SW 1271 (cell line): ENCODE measurements at places on chromosomes 16 and 17.

DNA sequence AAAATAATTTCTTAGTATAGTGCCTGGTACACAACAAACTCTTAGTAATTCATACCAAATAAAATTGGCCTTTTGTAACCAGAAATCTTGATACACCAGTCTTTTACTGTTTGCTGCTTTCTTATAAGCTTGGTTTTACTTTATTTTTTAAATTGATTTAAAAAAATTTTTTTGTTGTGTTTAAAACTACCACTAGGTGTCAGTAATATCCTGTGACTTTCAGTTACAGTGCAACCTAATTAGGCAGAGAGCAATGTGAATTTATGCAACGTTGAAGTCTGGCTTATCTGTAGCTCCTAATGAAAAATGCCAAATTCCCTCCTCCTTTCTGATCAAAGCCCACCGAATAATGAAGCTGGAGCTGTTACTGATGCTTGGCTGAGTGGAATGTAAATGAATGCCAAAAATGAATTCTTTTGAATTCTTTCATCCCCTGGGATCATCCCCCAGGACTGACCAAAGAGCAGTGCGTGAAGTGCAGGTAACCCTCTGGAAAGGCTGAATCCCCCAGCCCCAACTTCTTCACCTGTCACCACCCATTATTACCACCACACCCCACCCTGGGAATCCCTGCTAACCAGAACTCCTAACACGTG, 3.8 kb downstream of the ERCC4 start:
- no peak for DNase-seq

- peak; percentile 78 for DNase-seq
These were observed 906 bp downstream of the RBL2 start for GRCh38 chr16:53435066-53435688.

DNA sequence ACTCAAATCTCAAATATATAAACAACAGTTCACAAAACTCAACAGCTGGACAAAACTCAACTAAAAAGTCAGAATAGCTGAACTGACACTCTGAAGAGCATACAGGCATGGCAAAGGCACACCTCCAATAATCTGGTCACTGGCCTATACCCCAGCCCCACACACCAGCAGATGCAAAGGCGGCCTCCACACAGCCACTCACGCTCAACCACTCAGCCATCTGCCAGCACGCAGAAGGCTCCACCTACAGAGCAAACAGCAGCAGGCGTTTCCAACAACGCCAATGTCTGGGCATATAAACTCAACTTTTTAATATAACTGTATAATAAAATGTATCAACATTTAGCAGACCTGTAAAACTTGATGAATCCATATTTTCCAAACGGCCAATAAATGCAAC, 17.2 kb downstream of the USP7 start:
- DNase-seq, result no peak

DNA sequence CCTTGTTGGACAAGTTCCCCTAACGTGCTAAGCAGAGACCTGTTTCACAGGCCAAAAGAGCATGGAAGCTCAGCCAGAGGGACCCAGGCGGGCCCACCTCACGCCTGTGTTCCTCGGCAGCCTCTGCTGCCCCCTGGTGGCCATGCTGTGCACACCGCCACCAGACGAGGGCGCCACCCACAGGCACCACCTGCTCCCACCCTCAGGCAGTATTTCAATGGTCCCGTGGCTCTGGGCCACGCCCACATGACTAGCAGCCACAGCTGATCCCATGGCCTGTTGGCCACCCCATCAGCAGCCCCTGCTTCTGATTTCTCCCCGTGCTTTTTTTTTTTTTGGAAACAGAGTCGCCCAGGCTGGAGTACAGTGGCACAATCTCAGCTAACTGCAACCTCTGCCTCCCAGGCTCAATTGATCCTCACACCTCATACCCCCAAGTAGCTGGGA, 18.9 kb downstream of the MPG start:
- DNase-seq, result peak; percentile 41

DNA sequence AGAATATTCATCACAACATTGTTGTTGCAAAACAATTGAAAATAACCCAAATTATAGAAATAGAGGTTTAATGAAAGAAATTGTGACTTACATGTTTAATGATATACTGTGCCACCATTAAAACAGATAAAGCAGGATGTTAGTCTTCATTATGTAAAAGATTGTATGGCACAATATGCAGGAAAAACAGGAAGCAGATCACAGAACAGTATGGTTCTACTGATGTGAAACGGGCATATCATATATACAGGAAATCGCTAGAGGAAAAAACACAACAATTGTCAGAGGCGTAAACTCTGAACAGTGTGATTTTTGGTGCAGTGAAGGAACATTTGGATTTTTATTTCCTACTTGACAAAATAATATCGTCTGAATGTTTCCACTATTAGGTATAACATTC, 22.0 kb downstream of the OR3A1 start:
- DNase-seq, result no peak
